Stimulated activated CD8-positive, alpha-beta memory T cell treated with anti-CD3 and anti-CD28 coated beads, Interleukin-7, amount 100 ng/mL, for 1 hour (primary cell): ENCODE measurements at places on chromosomes 3 and 15.
A peak's percentile ranks its signal among the peaks of the same experiment; 100 is the strongest.

GRCh38 chr3:188361888-188362287 lies 207.9 kb downstream of the LPP start:
- DNase-seq, result no peak

DNA sequence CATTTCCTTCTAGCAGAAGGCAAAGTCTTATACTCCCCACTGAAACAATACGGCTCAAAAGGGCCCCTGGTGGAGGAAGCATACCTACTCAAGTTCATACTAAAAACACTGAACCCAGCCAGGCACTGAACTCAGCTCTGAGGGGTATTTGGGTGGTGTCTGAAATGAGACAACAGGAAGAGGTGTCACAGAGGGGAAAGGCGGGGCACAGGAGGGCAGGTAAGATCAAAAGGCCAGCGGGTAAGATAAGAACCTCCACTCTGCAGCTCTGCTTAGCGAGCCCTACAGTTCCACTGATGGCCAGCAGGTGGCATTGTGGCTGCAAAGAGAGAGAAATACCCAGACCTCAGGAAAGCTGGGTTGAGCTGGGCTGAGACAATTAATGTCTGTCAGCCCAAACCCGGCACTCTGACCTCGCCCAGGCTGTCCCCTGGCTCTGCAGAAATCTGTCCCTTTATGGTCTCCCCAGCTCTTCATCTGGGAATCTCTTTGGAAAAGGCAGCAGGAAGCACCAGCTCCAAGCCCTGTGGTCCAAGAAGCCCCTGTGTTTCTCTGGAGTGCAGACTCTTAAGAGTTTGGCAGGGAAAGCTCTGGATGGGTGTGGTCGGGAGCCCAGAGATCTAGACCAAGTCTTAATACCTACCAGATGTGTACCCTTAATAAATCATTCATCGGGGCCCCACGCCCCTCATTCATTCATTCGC lies 8.4 kb downstream of the MFGE8 start:
- peak; percentile 91 for DNase-seq

- DNase-seq, result no peak
Measured at GRCh38 chr15:25059698-25060471, 105.1 kb downstream of the SNRPN start.

GRCh38 chr3:111668326-111668725 lies 73.2 kb upstream of the ZBED2 start:
- no peak for DNase-seq

DNA sequence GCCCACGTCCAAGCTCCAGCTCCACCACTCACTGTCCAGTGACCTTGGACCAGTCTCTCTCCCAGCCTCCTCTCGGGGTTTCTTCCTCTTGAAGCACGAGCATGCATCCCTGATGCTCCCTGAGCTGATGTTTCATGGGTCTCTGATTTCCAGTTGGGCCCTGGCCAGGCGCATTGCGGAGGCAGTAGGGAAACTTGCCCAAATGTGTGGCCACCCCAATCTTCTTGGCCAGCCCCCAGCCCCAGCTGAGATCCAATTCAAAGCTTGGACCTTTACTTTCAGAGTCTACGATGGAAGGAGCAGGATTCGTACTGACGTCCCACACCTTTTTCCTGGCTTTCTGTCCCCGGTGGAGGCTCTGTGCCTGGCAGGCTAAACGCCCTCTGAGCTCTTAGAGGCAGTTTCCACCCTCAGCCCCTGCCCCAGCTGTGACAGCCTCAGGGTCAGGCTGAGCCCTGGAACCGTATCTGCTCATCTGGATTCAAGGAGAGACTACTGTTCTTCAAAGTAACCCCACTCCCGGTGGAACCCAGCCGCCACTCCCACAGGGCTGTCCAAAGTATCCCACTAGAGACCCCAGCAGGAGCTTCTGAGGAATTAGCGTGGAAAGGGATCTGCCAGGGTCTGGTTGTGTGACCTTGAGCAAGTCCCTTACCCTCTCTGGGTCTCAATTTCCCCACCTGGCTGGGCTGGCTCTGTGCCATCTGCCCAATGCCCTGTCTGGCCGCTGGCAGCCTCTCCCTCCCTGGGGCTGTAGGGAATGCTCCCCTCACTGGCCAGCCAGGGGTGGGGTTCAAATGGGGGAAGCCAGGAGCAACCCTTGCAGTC lies 37.4 kb downstream of the CPN2 start:
- no peak for DNase-seq

- DNase-seq, result no peak
Measured at GRCh38 chr3:56783644-56784447, 17.9 kb downstream of the ARHGEF3 start.

DNA sequence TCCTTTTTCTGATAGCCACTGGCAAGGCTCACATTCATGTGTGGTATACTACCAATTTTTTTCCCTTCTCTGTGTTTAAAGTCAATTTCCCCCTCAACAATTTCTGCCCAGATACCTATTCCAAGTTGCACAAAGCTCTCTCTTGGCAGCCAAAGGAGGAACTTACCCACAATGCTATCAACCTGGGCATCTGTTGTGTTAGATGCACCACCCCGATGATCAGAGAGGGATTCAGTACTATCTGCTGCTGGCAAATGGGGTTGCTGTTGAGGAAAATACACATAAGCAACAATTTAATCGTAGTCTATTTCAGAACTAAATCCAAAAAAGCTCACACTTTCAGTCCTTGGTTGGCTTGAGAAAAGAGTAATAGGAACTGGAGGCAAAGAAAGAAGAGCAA lies 46.1 kb downstream of the AAGAB start:
- no peak for DNase-seq

- DNase-seq, result no peak
Measured at GRCh38 chr3:124213641-124214040, 221.7 kb upstream of the ROPN1 start.

DNA sequence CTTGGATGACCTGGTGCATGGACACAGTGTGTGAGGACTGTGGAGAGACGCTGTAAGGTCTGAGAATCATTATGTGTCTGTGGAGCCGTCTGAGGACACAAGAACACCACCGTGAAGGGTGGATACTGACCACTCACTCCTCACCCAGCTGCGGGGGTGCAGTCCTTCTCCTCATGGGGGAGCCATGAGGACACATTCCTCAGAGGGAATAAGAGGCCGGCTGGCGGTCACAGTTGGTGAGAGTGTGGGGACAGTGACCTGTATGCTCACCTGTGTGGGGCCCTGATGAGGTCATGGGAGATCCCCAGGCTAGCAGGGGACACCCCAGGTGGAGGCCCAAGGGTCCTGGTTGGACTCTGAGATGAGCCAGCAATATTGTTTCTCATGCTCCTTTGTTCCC lies 2.5 kb upstream of the TRPM1 start:
- DNase-seq, result no peak

GRCh38 chr3:54573858-54574257 lies 354.0 kb downstream of the LRTM1 start:
- no peak for DNase-seq

DNA sequence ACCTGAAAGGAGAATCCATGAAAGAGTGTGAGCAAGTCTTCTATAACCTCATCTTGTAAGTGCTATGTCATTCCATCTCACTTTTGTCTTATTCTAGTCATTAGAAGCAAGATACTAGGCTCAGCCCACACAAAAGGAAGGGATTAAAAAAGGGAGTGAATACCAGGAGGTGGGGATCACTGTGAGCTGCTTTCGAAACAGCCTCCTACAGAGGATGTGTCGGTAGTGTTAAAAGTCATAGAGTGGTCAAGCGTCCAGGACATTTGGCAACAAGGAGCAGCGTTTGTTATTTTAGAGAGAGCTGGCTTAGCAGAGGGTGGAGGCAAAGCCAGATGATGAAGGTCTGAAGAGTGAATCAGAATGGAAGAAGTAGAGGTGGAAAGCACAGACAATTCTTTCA lies 11.7 kb upstream of the ZNF148 start:
- no peak for DNase-seq

DNA sequence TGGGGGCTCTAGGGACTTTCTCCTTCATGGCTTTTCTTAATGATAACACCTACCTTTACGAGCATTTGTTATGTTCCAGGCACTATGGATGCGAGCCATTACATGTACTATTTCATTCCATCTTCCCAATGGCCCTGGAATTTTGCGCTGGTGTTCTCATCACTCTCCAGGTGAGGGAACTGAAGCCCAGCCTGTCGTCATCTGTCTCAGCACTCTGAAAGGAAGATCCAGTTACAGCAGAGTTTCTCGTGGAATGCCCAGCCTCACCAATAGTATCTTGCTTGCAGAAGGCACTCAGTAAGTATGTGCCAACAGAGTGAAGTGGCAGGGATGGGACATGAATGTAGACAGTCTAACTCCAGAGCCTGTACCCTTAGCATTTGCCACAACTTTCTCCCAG lies 56.8 kb downstream of the NOX5 start:
- no peak for DNase-seq

DNA sequence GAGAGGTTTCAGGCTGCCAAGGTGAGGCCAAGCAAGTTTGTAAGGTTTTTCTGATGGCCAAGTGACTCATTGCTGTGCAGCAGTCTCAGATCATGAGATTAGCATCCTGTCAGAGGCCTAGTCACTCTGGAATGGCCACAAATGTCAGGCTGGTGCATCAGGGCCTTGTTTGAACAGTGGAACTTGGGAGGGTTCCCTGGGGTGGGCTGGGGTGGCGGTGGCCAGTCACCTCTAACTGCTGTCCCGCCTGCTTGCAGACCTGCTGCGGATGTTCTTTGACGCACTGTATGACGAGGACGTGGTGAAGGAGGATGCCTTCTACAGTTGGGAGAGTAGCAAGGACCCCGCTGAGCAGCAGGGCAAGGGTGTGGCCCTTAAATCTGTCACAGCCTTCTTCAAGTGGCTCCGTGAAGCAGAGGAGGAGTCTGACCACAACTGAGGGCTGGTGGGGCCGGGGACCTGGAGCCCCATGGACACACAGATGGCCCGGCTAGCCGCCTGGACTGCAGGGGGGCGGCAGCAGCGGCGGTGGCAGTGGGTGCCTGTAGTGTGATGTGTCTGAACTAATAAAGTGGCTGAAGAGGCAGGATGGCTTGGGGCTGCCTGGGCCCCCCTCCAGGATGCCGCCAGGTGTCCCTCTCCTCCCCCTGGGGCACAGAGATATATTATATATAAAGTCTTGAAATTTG lies 2.8 kb upstream of the FAM131A start:
- no peak for DNase-seq

- no peak for DNase-seq
Measured at GRCh38 chr3:29338377-29338776, 57.5 kb downstream of the RBMS3 start.

- no peak for DNase-seq
Measured at GRCh38 chr3:171851660-171852058, 8.5 kb downstream of the TMEM212 start.

GRCh38 chr15:77634266-77634962 lies 1.7 kb upstream of the LINGO1 start:
- DNase-seq, result peak; percentile 18

- no peak for DNase-seq
Measured at GRCh38 chr15:37094333-37094914, 5.9 kb downstream of the MEIS2 start.

GRCh38 chr3:25465266-25465860 lies 37.3 kb downstream of the RARB start:
- no peak for DNase-seq

GRCh38 chr15:37877851-37878741 lies 56.3 kb upstream of the TMCO5A start:
- DNase-seq, result no peak

DNA sequence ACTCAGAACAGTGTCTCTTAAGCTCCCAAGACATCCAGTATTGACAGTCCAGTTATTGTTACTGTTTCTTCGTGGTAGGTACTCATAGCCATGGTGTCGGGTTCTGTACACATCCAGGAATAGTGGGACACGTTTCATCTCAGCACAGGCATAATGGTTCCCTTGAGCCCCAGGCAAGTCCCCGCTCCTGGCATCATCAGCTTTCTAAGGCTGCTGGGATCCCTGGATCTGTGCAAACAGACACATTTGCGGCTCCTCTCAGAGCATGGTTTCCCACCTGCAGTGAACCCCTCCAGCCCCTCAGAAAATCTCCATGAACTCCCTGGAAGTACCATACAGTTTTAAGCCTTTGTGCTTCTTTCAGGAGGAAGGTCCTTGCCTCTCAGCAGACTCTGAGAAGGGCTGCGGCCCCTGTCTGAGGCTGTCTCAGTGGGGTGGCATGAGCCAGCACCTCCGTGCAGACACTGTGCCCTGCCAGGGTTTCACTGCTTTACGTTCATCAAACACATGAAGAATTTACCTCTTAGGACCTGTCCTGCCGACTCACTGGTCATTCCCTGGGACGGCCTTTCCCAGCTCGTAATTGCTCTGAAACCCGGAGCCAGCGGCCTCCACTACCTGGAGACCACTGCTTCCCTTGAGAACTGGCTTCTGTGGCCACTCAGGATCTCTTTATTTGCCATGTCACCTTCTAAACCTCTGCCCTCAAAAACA lies 124.9 kb downstream of the LRRK1 start:
- no peak for DNase-seq

DNA sequence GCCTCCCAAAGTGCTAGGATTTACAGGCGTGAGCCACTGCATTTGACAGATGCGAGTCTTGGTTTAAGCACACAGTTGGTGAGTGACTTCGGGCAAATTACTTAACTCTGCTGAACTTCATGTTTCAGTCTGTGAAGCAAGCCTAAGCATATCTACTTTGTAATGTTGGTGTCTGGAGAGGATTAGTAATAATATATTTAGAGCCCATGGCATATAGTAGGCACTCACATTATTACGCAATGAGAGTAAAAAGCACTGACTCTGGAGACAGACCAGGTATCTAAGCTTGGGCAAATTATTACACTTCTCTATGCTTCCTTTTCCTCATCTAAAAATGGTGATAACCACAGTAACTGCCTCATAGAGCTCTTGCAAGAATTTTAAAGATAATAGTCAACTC lies 208.7 kb upstream of the P2RY1 start:
- DNase-seq, result no peak

DNA sequence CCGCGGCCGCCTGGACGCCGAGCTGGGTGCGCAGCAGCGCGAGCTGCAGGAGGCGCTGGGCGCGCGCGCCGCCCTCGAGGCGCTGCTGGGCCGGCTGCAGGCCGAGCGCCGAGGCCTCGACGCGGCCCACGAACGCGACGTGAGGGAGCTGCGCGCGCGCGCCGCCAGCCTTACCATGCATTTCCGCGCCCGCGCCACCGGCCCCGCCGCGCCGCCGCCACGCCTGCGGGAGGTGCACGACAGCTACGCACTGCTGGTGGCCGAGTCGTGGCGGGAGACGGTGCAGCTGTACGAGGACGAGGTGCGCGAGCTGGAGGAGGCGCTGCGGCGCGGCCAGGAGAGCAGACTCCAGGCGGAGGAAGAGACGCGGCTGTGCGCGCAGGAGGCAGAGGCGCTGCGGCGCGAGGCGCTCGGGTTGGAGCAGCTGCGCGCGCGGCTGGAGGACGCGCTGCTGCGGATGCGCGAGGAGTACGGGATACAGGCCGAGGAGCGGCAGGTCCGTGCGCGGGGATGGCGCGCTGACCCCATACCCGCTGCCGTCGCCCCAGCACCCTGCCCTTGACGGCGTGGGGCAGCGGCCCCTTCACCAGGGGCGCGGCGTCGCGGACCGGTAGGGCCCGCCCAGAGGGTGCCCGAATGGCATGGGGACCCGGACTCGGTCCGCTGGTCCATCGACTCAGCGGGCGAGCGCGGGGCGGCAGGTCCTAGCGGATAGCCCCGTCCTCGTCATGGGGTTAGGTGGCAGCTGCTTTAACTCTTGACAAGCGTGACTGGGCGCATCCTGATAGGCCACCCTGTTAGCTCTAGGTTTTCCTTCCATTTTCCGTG lies 848 bp downstream of the SYNM start:
- no peak for DNase-seq

GRCh38 chr15:38860674-38861073 lies 296.1 kb upstream of the RASGRP1 start:
- DNase-seq, result no peak
